PC-9 (cell line): ENCODE measurements at places on chromosomes 1 and 21. TPM values are rescaled to one million over a fixed set of nuclear protein-coding genes. Genes with fewer than 3 reads are reported as not detected.

DNA sequence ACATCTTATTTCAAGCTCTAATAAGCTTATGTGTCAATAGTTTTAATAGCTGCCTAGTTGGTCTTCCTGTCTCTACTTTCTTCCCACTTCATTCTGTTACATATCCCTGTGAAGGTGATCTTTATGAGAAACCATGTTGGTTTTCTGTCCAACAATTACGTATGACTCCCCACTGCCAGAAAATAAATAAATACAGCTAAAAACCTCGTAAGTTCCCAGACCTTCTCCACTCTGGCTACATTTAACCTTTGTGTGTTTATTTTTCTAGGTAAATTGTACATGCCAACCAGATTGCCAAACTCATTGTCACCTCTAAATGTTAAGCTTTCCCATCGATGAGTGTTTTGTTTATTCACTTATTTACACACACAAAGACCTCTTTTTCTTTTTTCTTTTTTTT is 147.2 kb downstream of the CRB1 start:
- H3K27ac ChIP-seq, result no peak overlapping the region
- no peaks in the 10 kb centered on the region for H3K36me3 ChIP-seq
- no peaks in the 10 kb centered on the region for H3K4me1 ChIP-seq
- no peak for DNase-seq
- H3K4me3 ChIP-seq, result no peak overlapping the region

DNA sequence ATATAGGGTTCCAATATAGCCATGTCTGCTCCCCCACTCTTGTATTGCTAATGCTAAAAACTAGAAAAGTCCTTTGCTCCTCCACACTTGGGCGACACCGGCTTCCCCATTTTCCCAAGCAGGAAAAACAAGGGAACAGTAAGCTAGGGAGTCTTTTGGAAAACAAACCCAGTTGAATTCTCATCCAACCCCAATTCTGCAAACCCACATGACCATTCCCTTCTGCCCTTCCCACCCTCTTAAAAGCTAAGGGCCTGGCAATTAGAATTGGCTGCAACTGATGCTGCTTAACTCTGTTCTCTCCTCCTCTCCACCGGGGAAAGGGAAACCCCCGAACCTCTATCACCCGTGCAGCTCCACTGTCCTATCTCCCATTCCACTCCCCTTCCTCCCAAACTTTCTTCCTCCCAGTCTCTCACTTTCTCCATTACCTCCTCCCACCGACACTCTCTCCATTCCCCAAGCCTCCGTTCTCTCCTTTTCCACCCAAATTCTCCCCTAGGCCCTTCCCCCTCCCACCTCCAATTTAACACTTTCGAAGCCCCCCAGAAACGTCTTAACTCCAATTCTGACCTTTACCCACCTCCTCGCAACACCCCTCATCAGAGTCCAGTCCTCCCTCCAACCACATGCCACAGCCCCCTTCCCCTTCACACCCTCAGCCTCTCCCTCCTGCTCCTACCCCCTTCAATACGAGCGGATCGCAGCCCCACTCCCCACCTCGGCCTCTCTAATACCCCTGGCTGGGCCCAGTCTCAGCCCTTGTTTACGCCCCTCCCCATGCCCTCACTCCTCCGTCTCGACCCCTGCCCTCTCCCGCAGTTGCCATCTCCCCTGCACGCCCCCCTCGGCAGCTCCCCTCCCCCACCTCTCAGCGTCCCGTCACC is 701 bp downstream of the DEDD start:
- H3K4me3 ChIP-seq, result peak overlapping the region; percentile 66
- no peak for DNase-seq
- peaks cover 31% of the 10 kb centered on the region for H3K4me1 ChIP-seq
- peak overlapping the region; percentile 91 for H3K27ac ChIP-seq
- no peaks in the 10 kb centered on the region for H3K27me3 ChIP-seq
- 0 out of 2 replicates have a peak, but pooled peaks cover 16% of the 10 kb centered on the region for H3K36me3 ChIP-seq

DNA sequence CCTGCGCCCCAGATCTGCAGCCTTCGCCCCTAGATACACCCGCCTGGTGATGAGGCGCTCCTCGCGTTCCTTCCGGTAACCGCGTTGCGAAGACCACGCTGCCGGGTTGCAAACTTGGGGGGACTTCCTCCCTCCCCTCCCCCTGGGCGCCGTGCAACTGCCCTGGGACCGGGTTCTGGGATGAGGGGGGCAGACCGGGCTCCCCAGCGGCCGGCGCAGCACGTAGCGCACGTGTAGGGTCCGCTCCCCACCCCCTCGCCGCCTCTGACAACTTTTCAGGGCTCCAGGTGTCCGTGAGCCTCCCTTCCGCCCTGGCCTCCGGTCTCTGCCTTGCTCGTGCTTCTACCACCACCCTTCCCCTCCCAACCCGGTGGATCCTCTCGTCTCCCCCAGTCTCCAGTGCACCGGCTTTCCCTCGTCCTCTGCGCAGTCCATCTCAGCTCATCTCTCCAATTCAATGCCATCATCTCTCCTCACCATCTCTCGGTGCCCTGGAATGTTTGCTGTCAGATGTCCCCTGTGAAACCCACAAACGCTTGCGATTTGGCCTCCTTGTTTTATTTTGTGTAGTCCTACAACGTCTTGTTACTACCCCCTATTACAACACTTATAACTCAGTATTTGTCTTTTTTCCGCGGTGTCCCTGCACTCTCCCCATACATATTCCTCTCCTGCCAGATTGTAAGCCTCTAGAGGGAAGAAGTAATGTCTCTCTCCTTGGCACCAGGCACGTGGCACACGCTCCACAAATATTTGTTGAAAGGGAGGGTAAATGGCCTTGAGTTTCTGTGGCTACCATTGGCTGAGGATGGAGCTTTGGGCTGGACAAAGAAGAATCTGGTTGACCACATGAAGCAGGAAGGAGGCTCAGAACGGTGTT is 782 bp downstream of the PCAT6 start:
- peak; percentile 56 for DNase-seq
- no peaks in the 10 kb centered on the region for H3K27me3 ChIP-seq
- H3K27ac ChIP-seq, result peak overlapping the region; percentile 56
- H3K4me3 ChIP-seq, result peak overlapping the region; percentile 86
- H3K36me3 ChIP-seq, result no peaks in the 10 kb centered on the region

DNA sequence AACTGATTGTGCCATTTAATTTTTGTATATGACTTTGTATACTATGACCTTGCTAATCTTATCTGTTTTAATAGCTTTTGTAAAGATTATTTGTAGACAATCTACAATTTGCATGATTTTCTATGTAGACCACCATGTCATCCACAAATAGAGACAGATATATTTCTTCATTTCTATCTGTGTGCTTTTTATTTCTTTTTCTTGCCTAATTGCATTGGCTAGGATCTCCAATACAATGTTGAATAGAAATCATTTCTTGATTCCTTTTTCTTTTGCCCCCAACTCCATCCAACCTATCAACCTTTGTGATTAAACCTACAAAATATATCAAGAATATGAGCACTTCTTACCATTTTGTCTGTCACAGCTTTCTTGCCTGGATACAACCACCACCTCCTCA is 232.6 kb upstream of the POU3F1 start:
- no peak overlapping the region for H3K27ac ChIP-seq
- H3K4me3 ChIP-seq, result no peak overlapping the region
- H3K27me3 ChIP-seq, result peaks cover 77% of the 10 kb centered on the region
- DNase-seq, result no peak
- no peaks in the 10 kb centered on the region for H3K4me1 ChIP-seq

The CFHR3 gene
- 0.28 TPM in 1 of 2 replicates, not detected in the other for total RNA-seq

- no peak overlapping the region for H3K27ac ChIP-seq
- no peaks in the 10 kb centered on the region for H3K36me3 ChIP-seq
- no peaks in the 10 kb centered on the region for H3K4me1 ChIP-seq
- no peak for DNase-seq
- no peak overlapping the region for H3K4me3 ChIP-seq
These were observed 222.0 kb downstream of the SDCCAG8 start for GRCh38 chr1:243477731-243478290.

DNA sequence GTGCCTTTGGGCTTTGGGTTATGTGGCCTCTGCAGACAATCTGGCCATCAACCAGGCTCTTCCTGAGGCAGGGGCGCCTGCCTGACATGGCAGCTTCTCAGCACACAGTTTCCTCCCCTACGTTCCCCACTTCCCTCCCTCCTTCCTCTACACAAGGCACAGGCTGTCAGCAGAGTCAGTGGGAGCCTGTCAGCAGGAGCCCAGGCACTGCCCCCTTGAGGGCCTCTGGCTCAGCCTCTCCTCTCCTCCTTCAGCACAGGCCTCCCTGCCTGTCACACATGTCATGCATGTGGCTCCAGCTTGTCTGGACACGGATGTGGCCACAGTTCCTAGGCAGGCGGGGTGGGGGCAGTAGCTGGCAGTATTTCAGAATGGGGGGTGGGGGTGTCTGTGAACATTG is 52.2 kb upstream of the ARTN start:
- H3K4me1 ChIP-seq, result no peaks in the 10 kb centered on the region
- H3K4me3 ChIP-seq, result no peak overlapping the region
- no peaks in the 10 kb centered on the region for H3K36me3 ChIP-seq
- DNase-seq, result no peak
- H3K27ac ChIP-seq, result no peak overlapping the region

DNA sequence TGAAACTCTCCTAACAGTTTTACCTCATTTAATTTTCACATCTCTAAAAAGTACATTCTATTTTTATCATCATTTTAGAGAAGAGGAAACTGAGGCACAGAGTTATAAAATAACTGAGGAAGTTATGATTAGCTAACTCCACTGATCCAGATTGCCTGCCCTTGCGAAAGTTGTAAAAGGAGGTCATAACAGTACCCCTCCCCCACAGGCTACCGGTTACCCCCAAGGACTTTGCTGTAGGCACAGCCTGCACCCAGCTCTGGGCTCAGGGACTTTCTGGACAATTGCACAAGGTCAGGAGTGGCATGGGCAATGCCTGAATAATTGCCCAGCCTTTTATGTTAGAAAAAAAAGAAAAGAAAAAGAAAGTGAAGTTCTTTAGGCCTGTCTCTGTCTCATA is 22.7 kb downstream of the PIGM start:
- no peaks in the 10 kb centered on the region; the same call in 1 of the 2 replicates for H3K4me1 ChIP-seq
- DNase-seq, result no peak
- no peak overlapping the region for H3K27ac ChIP-seq
- no peaks in the 10 kb centered on the region for H3K36me3 ChIP-seq
- H3K4me3 ChIP-seq, result no peak overlapping the region

The CELA3A gene
- not detected in 2 replicates for total RNA-seq

DNA sequence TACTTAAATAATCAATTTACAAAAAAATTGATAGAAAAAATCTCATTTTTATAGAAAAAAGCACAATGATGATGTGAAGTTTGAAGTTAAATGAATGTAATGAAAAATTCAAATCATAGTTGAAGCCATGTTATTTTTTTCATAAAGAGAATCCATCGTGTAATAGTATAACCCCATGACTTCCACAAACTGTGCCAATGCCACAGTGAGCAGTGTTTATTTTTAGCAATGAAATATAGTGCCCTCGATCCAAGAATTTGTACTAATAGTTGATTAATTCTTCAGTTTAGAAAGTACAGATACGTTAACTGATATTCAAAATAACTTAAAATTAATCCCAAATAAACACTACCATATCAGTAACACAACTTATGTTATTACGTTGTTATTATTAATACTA is 225.9 kb downstream of the PTPRC start:
- no peak overlapping the region for H3K27ac ChIP-seq
- no peaks in the 10 kb centered on the region for H3K4me1 ChIP-seq
- H3K4me3 ChIP-seq, result no peak overlapping the region
- no peak for DNase-seq
- H3K36me3 ChIP-seq, result no peaks in the 10 kb centered on the region

DNA sequence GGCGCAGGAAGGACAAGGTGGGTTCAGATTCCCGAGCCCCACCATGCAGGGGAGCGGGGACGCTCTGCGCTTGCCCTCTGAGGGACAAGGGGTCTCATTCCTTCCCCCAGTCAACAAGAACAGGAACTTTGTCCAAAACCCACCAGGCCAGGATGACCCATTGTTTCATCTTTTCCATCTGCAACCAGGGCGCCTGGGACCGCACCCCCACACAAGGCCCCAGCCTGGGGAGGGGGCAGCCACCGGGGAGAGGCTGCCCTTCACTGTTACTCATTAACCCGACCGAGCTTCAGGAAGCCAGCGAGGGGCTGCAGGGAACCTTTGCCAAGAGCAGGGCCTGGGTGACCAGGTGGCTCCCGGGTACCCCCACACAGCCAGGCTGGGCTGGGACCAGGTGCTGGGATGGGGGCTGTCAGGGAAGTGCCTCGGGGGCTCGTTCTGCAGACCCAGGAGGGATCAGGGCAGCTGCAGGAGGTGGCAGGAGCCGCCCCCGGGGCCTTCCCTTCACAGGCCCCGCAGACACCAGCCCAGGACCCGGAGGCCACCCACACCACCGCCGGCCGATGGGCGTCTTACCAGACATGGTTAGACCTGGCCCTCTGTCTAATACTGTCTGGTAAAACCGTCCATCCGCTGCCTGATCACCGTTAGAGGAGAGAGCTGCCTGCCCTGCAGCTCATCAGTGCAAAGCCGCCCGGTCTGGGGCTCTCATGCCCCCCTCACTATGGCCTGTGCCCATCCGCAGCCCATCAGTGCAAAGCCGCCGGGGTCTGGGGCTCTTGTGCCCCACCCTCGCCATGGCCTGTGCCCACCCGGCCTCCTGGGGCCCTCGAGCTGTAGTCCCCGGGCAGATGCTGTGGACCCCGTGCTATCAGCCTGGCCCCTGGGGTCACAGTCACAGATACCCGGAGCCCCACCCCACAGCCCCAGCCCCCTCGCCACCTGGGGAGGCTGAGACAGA is 4.9 kb upstream of the TTLL10 start:
- H3K27me3 ChIP-seq, result no peaks in the 10 kb centered on the region
- DNase-seq, result no peak
- H3K4me1 ChIP-seq, result peaks cover 14% of the 10 kb centered on the region
- no peak overlapping the region for H3K4me3 ChIP-seq
- no peaks in the 10 kb centered on the region for H3K36me3 ChIP-seq

GRCh38 chr1:35126546-35126945 is 47.4 kb downstream of the ZMYM1 start:
- no peaks in the 10 kb centered on the region for H3K4me1 ChIP-seq
- H3K27ac ChIP-seq, result no peak overlapping the region
- no peak overlapping the region for H3K4me3 ChIP-seq
- no peak for DNase-seq
- H3K36me3 ChIP-seq, result no peaks in the 10 kb centered on the region

GRCh38 chr1:154352581-154353459 is 27.5 kb downstream of the ATP8B2 start:
- peak overlapping the region; percentile 27; the same call in 1 of the 2 replicates for H3K4me3 ChIP-seq
- peaks cover 45% of the 10 kb centered on the region for H3K27me3 ChIP-seq
- H3K4me1 ChIP-seq, result no peaks in the 10 kb centered on the region
- no peaks in the 10 kb centered on the region for H3K36me3 ChIP-seq
- H3K27ac ChIP-seq, result no peak overlapping the region

GRCh38 chr1:56788102-56788501 is 31.1 kb downstream of the FYB2 start:
- no peaks in the 10 kb centered on the region for H3K36me3 ChIP-seq
- no peak overlapping the region for H3K4me3 ChIP-seq
- no peaks in the 10 kb centered on the region for H3K4me1 ChIP-seq
